ENCODE measurements at places on chromosomes 13 and 19.

- peak; percentile 19 for DNase-seq
These were observed 3.5 kb downstream of the STARD13 start for GRCh38 chr13:33281951-33282595.

- DNase-seq = no peak
These were observed 44.7 kb upstream of the LATS2 start for GRCh38 chr13:21106089-21106488.

DNA sequence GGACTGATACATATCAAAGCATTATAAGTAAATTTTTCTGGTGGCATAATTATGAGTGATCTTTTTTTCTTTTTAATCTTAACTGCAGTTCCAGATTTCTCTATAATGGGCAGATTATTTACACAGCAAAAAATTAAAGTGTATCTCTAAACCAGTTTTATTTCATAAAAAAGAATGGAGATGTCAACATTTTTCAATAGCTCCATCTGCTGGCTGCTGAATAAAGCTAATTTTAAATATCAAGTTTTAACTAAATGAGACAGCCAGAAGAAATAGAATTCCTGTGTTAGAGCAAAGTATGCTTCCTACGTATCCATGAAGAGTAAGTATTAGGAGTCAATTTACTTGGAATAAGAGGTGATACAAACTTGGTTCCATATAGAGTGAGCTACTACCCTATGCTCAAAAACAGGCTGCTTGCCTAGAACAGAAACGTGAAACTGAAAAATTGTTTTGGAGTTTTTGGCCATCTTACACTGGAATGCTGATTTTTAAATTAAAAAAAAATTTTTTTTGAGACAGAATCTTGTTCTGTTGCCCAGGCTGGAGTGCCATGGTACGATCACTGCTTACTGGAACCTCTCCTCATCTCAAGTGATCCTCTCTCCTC lies 5.0 kb upstream of the PDS5B start:
- DNase-seq = no peak

DNA sequence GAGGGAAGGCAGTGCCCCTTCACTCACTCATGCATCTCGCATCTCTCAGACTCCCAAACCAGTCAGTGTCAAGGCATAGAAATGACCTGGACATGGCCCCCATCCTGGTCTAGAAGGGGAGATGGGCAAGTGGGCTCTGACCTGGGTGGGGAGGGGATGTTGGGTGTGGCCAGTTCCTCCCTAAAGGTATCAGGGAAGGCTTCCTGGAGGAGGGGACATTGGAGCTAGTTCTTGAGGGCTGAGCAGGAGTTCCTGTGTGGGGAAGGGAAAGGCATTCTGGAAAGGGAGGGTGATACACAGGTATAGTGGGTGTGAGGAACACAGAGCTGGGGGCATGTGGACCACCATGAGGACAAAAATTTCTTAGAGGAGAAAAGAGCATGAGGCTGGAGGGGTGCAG lies 4.0 kb downstream of the IL4I1 start:
- no peak for DNase-seq

GRCh38 chr19:41225238-41226052 lies 6.4 kb downstream of the AXL start:
- DNase-seq = peak; percentile 100

- DNase-seq = peak; percentile 12
These were observed 534 bp downstream of the STK24 start for GRCh38 chr13:98576200-98576945.

DNA sequence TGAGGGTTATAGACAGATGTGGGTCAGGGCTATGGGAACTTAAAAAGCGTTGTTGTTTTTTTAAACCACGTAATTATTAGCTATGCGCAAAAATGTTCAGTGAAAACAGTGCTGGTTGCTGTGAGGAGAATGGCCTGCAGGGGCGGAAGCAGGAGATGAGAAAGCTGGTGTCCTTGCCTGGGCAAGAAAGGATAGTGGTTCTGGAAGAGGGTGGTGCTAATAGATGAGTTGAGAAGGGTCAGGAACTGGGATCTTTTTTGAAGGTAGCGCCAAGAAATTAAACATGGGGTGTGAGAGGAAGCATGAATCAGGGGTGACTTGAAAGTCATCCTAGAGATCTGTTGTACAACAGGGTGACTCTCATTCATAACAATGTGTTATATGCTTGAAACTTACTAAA lies 4.8 kb upstream of the SMG9 start:
- peak; percentile 82 for DNase-seq

DNA sequence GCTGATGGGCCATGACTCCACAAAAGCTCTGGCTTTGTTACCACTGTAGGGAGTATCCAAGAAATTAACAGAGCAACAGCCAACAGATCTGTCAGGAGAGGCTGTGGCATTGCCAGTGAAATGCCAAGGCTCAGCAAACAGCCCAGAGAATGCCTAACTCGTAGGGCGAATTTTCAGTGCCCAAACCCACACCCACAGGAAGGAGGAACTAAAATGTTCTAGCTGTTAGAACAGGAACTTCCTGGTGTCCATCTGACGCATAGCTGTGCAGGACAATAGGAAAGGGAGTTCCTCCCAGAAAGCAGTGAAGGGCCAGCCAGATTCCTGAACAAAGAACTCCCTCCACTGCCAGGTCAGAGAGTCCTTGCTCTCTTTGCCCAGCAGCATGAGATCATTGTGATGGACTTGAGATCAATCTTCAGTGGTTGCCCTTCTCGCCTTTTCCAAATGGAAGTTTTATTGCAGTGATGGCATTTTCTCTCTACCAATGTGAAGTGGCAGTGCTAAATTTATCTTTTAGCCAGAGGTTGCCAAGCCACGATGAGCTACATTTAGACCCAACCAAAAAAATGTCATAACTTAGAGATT lies 224.2 kb upstream of the STARD13 start:
- DNase-seq = peak; percentile 6

DNA sequence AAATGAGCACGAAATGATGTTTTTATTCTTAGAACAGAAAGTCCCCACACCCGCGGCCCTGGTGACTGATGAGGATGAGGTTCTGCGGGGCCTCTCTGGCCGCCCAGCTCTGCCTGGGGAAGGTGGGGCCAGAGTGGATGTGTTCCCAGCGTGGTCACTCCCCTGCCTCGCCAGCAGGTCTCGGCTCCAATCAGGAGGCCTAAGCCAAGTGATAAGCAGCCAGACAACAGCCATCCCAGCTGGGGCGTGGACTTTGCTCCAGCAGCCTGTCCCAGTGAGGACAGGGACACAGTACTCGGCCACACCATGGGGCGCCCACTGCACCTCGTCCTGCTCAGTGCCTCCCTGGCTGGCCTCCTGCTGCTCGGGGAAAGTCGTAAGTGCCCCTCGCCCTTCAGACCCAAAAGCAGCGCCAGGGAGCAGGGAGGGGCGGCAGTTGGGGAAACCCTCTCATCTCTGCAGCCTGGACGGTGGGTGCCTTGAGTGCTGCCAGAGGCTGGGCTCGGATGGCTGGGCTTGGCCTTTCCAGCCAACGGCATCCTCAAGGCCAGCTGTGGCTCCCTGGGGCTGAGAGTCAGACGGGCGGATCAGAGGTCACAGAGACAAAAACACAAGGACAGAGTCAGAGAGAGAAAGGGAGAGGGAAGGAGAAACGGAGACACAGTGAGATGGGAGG lies at the start of gene F10:
TSS of gene F10 (plus strand) at position 250 of the 676 bp plus-strand sequence. CDS start at position 307, 57 bp downstream.
- no peak for DNase-seq

GRCh38 chr13:85223883-85224656 lies 575.1 kb downstream of the SLITRK6 start:
- no peak for DNase-seq

GRCh38 chr13:40920826-40921225 lies 98.3 kb downstream of the ELF1 start:
- no peak for DNase-seq
